ENCODE measurements at places on chromosomes 5 and 9.

DNA sequence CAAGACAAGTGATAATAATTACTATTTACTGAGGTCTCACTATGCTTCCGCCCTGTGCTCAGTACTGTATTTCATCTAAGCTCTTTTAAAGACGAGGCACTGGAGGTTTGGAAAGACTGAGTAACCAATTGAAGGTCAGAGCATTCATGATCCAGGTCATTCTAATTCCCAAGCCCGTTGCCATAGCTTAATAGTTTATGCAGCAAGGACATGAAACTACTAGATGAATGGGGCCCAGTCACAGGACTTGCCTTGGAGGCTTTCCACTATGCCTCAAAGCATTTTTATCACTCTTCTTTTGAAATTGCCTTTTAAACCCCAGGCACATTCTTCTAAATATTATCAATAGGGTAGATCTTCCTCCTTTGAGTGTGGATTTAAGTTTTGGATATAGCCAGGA, 17.2 kb upstream of the NFIB start:
- DNase-seq: no peak

DNA sequence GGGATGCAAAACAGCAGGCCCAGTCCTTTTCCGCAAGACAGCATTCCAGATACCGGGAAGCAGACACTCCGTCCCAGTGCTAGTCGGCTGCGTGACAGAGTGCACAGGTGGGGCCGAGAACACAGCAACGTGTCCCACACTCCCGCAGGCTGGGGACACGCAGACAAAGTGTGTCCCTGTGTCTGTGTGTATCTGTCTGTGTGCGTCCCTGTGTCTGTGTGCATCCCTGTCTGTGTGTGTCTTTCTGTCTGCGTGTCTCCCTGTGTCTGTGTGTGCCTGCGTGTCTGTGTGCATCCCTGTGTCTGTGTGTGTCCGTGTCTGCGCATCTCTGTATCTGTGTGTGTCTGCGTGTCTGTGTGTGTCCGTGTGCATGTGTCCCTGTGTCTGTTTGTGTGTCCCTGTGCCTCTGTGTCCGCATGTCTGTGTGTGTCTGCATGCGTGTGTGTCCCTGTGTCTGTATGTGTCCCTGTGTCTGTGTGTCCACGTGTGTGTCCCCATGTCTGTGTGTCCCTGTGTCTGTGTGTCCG, 137.0 kb downstream of the MRPL36 start:
- DNase-seq: no peak

GRCh38 chr5:173648308-173648866, 31.9 kb upstream of the BOD1 start:
- no peak for DNase-seq

- DNase-seq: no peak
These were observed 21.5 kb upstream of the MGAT1 start for GRCh38 chr5:180823940-180824629.

- DNase-seq: no peak
These were observed 4.4 kb downstream of the PLK2 start for GRCh38 chr5:58455480-58455879.

DNA sequence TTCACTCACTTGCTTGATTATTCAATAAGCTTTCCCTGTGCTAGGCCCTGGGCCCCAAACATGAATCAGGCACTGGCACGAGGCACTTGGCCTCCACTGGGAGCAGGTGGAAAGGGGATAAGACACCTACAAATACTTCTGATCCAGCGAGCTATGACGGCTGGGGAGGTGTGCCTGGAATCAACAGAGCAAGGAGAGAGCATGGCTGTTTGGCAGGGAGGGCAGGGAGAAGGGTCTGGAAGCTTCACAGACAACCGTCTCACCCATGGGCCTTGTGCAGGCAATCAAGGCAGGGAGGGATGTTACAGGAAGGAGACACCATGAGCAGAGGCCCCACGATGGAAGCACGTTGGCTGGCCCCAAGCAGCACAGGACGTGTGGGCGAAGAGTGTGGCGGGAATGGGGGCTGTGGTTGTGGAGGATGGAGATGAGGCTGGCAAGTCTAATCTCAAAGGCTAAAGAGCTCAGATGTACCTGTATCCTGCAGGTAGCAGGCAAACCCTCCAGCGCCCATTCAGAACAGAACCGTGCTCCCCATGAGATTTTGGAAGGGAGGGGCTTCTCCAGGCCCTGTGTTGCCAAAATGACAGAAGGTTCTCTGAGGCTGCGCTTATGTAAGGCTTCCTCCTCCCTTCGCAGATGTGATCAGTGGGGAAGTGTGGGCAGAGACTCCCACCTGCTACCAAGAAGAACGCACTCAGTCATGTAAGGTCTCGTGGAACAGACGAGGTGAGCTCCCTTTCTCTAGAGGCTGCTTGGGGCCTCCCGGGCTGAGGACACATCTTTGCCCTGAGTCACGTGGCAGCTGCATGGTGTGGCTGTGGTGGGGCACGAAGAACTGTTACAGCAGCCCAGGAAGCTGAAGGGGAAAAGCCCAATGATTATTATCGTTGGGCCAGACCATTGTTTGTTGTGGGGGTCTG, 189.7 kb downstream of the DAB2IP start:
- DNase-seq: no peak

GRCh38 chr5:178551059-178551458, 39.1 kb downstream of the COL23A1 start:
- no peak for DNase-seq

- DNase-seq: peak; percentile 51
These were observed 139.9 kb downstream of the PIP5K1B start for GRCh38 chr9:68844631-68845612.

DNA sequence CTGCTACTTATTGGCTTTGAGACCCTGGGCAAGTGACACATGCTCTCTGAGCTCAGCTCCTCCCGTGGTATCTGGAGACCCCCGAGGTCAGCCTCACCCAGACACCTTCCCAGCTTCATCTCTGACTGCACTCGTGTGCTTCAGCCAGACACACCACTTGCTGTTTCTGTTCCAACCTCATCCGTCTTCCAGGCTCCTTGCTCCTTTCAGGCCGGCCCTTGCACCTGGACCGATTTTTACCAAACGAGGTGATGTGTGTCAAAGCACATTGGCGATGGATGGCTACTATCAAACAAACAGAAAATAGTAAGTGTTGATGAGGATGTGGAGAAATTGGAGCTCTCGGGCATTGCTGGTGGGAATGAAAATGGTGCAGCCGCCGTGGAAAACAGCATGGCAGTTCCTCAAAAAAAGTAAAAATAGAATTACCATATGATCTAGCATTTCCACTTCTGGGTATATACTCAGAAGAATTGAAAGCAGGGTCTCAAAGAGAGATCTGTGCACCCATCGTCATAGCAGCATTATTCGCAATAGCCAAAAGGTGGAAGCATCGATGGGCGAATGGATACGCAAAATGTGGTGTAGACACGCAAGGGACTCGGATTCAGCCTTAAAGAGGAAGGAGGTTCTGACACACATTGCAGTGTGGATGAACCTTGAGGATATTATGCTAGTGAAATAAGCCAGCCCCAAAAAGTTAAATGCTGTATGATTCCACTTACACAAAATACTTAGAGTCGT, 96.1 kb upstream of the IER5L start:
- DNase-seq: no peak

DNA sequence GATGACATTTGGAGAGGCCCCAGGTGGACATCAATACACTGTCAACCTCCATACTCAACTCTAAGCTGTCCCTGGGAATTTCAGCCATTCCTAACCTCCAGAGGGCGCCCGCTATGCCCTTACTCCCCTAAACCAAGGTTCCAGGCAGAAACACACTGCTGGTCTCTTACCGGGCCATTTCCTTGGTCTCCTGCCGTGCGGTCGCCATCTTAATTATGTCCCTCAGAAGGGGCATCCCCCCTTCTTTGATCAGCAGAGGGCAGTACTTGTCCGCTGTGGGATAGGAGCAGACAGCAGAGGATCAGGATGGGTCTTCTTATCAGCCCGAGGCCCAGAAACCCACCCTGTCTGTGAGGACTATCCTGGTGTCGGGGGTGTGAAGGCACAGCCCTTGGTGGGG, 9.3 kb upstream of the ZDHHC12 start:
- DNase-seq: peak; percentile 84

- DNase-seq: no peak
These were observed 772.3 kb downstream of the MAT2B start for GRCh38 chr5:164277720-164278119.

DNA sequence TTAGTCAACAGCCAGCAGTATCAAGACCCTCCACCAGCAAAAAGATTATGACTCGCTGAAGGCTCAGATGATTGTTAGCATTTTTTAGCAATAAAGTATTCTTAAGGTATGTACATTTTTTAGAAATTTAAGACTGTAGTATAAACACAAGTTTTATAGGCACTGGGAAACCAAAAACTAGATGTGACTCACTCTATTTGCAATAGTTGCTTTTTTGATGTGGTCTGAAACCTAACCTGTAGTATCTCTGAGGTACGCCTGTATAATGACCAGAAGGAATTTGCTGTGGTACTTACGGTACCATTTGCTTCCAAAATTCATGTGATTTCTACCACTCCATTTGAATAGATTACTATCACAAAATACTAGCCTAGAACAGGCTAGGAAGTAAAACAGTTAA, 60.8 kb downstream of the WDR41 start:
- no peak for DNase-seq

DNA sequence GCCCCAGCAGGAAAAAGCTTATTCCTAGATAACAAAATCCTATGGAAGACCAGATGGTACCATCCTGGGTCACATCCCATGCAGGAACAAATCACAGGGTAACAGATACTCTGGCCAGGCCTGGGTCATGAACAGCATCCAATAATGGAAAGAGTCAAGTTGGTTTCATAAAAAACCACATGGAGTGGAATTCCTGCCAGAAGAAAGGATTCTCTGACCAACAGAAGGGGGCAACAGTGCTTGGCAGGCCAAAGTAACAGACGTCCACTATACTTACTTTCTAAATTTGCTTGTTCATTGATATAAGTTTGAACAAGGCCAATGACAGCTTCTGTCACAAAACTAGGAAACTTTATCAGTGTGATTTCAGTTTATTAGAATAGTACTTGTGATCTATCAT, 273.5 kb downstream of the ARRDC3 start:
- no peak for DNase-seq

DNA sequence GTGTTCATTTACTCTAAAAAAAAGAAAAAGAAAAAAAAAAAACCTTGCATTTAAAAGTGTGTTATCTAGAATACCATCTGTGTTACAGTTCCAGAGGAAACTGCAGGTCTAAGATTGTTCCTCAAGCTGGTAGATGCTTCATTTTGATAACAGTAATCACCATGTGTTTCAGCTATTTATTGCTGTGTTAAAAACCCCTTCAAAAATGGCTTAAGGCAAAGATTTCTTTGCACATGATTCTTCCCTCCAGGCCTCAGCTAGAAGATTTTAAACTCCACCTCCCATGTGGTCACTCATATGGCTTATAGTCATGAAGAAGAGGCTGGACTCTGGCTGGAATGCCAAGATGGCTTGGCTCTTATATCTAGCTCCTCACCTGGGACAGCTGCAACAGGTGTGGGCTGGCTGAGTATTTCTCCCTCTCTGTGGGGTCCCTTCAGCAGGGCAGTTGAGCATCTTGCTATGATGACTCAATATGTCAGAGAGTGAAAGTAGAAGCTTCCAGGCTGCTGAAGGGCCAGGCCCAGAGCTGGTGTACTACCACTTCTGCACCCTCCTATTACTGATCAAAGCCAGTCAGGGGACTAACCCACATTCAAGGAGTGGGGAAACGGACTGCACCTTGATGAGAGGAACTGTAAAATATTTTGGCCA, 920.4 kb upstream of the DMAC1 start:
- DNase-seq: no peak

DNA sequence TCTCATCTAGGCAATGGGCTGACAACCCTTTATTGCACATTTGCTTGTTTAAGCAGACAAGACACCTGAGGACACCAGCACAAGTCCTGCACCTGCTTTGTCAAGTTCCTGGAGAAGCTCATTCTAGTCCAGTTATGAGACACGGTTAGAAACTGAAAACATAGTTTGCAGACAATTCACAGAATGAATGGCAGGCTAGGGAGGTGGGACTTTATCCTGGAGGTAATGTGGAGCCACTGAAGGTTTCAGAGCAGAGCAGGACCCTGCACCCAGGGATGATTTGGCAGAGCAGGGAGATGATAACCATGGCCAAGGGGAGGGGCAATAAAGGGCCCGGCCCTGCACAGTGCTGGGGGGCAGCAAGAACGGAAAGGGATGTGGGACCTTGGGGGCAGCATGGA, 50.7 kb upstream of the SLC25A51 start:
- DNase-seq: no peak

DNA sequence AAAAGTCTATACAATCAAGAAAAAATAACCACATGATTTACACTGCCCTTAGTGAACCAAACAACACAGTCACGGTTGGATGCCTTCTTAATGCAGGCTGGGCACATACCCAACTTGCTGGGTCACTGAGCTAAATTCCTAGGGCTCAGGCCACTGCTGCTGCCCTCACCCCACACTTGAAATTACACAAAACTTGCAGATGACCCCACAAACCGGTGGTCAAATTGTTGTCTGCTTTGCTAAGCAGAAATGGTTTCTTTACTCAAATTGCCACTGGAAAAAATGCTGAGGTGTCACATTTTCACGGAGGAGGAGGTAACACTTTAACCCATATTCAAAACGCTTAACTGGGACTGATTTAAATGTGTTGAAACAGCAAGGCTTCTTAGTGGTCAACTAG, 62.4 kb downstream of the HMHB1 start:
- no peak for DNase-seq

GRCh38 chr5:117999939-118000549, 988.3 kb downstream of the DTWD2 start:
- no peak for DNase-seq

DNA sequence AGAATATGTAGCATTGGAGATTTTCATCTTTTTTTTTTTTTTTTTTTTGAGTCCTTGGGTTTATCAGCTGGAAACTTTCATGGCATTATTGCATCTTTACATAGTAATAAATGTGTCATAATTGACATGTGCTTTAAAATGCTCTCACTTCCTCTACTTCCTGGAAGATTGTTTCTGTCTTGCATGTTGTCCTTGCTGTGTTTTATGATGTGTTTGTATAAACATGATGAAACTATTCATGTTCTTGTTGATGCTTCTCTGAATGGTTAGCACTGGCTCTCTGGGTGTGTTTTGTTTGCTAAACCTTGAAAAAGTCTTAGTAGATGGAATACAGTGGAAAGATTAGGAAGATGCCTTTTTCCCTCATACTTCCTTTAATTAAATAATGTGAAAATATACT, 87.9 kb downstream of the IQGAP2 start:
- no peak for DNase-seq
